ENCODE measurements at places on chromosomes 6 and 20. TPM values are rescaled to one million over a fixed set of nuclear protein-coding genes. Genes with fewer than 3 reads are reported as not detected.

- no peak for DNase-seq
Observed at GRCh38 chr6:69631552-69632346, 165.1 kb downstream of the LMBRD1 start.

- DNase-seq, result no peak
Observed at GRCh38 chr6:9461188-9461587, 953.7 kb downstream of the TFAP2A start.

DNA sequence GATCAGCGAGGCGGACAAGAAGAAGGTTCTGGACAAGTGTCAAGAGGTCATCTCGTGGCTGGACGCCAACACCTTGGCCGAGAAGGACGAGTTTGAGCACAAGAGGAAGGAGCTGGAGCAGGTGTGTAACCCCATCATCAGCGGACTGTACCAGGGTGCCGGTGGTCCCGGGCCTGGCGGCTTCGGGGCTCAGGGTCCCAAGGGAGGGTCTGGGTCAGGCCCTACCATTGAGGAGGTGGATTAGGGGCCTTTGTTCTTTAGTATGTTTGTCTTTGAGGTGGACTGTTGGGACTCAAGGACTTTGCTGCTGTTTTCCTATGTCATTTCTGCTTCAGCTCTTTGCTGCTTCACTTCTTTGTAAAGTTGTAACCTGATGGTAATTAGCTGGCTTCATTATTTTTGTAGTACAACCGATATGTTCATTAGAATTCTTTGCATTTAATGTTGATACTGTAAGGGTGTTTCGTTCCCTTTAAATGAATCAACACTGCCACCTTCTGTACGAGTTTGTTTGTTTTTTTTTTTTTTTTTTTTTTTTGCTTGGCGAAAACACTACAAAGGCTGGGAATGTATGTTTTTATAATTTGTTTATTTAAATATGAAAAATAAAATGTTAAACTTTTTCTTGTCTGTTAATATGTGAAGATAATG is 2.2 kb downstream of the HSPA1B start:
- DNase-seq, result no peak

DNA sequence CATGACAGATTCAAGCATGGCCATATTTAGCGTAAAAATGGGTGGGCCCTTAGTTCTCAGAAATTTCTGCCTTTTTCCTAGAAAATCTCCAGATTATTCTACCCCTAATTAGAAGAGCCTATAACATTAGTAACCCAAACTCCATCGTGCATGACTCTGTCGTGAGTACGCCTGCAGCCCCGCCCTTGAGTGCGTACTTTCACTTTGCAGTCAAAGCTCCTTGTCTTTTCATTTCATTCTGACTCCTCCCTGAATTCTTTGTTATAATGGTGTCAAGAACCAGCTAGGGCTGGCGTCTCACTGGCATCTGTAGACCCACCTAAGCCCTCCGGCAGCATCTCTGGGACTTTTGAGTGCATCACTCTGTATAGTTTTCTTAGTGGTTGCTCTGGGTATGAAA is 61.7 kb upstream of the NOX3 start:
- no peak for DNase-seq

DNA sequence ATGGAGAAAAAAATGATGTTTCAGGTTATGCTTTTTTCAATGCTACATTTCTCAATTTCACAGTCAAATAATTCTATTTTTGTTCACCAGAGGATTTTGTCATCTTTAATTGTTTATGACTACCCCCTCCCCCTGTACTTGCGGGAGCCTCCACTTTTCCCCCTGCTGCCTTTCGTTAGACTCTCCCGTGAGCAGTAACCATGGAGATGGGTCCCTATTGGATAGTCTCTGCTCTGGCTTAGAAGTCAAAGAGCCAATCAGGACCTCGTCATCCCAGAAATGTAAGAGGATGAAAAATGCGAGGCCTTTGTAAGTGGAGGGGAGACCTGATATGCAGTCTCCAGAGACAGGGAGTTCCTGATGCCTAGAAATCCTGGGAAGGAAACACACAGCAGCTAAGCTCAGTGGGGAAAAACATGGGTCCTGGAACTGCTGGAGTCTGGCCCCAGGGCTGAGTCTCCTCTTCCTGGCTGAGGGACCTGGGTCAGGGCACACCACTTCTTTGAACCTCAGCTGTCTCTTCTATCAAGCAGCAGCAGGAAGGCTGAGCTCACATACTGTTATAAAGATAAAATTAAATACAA is 298.7 kb downstream of the TSHZ2 start:
- no peak for DNase-seq

- no peak for DNase-seq
Observed at GRCh38 chr6:101178748-101179147, 214.8 kb upstream of the GRIK2 start.

- DNase-seq, result no peak
Observed at GRCh38 chr20:23540624-23541023, 27.7 kb downstream of the CST9L start.

- peak; percentile 23 for DNase-seq
Observed at GRCh38 chr6:99334526-99335127, 14.8 kb downstream of the FAXC start.

DNA sequence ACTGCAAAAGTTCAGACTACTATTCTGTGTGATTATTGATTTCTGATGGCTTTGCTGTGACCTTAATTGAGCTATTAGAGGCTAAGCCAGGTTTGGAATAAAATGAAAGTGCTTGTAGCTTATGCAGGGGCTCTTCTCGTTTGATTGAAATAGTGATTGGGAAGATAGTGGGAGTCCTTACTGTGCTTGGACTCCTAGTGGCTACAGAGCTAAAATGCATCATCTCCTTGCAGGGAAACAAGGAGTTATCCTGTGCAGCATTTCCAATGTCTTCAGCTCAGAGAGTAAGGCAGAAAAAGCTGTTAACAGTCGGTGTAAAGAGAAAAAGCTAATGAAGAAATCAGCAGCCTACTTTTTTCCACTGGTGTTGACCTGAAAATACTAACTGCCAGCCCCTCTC is 173.5 kb downstream of the SLC35F1 start:
- no peak for DNase-seq

GRCh38 chr6:36120539-36120938 is 9.8 kb upstream of the MAPK13 start:
- DNase-seq, result no peak

DNA sequence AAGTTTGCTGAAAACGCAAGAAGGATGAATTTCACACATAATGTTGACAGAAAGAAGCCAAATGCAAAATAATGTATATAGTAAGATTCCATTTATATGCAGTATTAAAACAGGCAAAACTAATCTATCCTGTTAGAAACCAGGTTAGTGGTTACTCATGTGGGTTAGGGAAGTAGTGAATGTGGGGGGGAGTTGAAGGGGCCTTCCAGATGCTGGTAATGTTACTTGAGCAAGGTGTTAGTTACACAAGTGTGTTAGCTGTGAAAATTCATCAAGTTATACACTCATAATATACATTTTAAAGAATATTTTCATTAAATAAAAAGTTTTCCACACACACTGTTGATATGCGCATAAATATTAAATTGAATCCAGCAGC is 29.8 kb downstream of the USP45 start:
- DNase-seq, result no peak

GRCh38 chr6:107706516-107707115 is 117.5 kb downstream of the SCML4 start:
- DNase-seq, result no peak

- no peak for DNase-seq
Observed at GRCh38 chr6:2766767-2767656, 1.8 kb downstream of the WRNIP1 start.

- no peak for DNase-seq
Observed at GRCh38 chr6:142624978-142625715, 319.8 kb downstream of the HIVEP2 start.

- DNase-seq, result no peak
Observed at GRCh38 chr20:6081236-6081635, 27.4 kb upstream of the LRRN4 start.

- no peak for DNase-seq
Observed at GRCh38 chr20:16535277-16535676, 38.0 kb downstream of the KIF16B start.

DNA sequence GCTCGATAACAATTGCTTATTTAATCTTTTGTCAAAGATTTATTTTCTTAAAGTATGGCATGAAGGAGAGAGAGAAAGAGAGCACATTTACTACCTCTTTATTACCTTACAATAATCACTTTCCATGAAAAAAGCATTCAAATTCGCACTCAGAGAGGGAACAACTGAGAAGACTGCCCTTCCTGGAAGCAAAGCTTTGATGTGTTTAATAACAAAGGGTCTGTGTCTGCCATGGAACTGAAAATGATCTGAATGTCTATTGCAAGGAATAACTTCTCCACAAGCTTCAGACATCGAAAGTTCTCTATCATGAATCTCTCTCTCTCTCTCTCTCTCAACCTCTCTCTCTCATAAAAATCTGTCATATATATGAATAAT is 308.9 kb downstream of the HDGFL1 start:
- DNase-seq, result no peak

DNA sequence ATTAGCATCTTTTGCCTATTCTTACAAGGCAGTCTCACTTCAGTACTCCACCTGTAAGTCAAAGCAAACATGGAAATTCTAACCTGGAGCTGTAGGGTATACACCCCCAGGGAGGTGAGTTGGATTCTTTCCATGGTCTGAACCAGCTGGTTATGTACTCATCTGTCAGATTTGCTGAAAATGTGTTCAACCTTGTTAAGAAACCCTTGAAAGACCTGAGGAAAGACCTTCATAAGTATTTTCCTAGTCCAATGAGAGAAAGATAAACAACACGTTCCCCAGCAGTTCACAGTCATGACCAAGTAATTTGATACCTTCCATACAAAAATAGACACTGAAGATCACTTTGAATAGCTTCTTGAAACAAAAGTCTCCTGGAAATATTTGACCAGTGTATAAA is 42.5 kb downstream of the ID4 start:
- DNase-seq, result no peak

DNA sequence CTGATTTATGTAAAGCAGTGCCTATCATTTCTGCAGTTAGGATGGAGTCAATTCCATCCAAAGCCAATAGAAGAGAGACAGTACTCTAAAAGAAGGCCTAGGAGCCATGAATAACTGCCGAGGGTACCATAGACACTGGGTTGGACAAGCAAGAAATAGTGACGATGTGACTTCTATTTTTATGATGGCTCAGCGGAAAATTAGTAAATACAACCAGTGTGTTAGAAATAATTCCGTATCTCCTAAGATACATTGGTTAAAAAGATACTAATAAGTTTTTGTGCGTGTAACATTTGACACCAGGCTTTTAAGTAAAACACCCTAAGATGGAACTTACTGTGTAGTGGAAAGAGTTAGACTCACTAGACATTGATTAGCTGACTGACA is 45.6 kb upstream of the MOXD1 start:
- no peak for DNase-seq

- no peak for DNase-seq
Observed at GRCh38 chr6:27061235-27061993, 186.1 kb upstream of the PRSS16 start.

Gene PDRG1
- 15.8 TPM for total RNA-seq

Gene STMND1
- not detected for total RNA-seq

Gene BTN1A1
- not detected for total RNA-seq

Gene NMBR
- total RNA-seq, result not detected

Gene RAB32
- total RNA-seq, result 148 TPM

Gene GHRH
- total RNA-seq, result not detected

Gene AKAP12
- 411 TPM for total RNA-seq

Gene HLA-DRB1
- total RNA-seq, result 20.4 TPM

Gene NRSN1
- not detected for total RNA-seq

Gene CST1
- total RNA-seq, result 24.5 TPM
